ENCODE measurements at places on chromosomes 5 and 9.

DNA sequence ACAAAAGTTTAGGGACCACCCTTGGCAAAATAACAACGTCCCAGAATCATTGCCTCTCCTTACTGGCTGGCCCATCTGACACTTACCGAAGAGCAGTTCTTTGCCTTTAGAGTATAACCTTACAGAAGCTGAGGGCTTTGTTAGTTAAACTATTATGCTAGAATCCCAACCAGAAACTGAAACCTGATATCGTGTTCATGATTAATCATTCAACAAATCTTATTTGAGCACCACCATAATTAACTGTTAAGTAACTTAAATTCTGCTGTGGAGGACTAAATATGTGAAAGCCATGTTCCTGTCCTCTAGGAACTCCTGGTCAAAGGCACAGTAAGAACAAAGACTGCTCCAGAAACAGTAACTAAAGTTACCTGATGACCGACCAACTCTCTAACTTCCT lies 104.9 kb downstream of the ARL15 start:
- no peaks in the 10 kb centered on the region for H3K36me3 ChIP-seq
- no peaks in the 10 kb centered on the region for H3K27me3 ChIP-seq
- no peak for DNase-seq
- H3K4me1 ChIP-seq = no peaks in the 10 kb centered on the region

GRCh38 chr9:126361810-126362238 lies 35.2 kb downstream of the MVB12B start:
- no peaks in the 10 kb centered on the region for H3K4me1 ChIP-seq
- H3K4me3 ChIP-seq = no peak overlapping the region
- DNase-seq = no peak
- no peaks in the 10 kb centered on the region for H3K27me3 ChIP-seq

DNA sequence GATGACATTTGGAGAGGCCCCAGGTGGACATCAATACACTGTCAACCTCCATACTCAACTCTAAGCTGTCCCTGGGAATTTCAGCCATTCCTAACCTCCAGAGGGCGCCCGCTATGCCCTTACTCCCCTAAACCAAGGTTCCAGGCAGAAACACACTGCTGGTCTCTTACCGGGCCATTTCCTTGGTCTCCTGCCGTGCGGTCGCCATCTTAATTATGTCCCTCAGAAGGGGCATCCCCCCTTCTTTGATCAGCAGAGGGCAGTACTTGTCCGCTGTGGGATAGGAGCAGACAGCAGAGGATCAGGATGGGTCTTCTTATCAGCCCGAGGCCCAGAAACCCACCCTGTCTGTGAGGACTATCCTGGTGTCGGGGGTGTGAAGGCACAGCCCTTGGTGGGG lies 9.3 kb upstream of the ZDHHC12 start:
- peak; percentile 94 for DNase-seq
- H3K4me1 ChIP-seq = peaks cover 1% of the 10 kb centered on the region
- H3K4me3 ChIP-seq = no peak overlapping the region
- H3K27ac ChIP-seq = no peak overlapping the region

DNA sequence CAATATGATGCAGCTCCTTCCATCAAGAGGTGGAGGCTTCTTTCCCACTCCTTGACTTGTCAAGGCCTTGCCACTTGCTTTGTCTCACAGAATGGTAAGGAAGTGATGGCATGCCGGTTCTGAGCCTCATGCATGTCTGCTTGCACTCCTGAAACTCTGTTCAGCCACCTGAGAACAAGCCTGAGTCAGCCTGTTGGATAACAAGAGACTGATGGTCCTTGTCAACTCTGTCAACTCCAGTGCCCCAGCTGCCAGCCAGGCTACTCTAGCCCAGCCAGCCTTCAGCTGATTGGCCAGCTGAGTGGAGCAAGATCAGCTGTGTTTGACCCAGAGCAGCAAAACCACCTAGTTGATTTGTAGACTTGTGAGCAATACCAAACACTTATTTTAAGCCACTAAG lies 4.4 kb upstream of the TENT4A start:
- H3K27me3 ChIP-seq = no peaks in the 10 kb centered on the region
- H3K4me3 ChIP-seq = no peak overlapping the region
- H3K4me1 ChIP-seq = no peaks in the 10 kb centered on the region
- H3K36me3 ChIP-seq = no peaks in the 10 kb centered on the region
- no peak overlapping the region for H3K27ac ChIP-seq

- H3K4me1 ChIP-seq = no peaks in the 10 kb centered on the region
- peaks cover 3% of the 10 kb centered on the region for H3K36me3 ChIP-seq
- H3K27me3 ChIP-seq = no peaks in the 10 kb centered on the region
- no peak overlapping the region for H3K4me3 ChIP-seq
- no peak for DNase-seq
These were observed 989.6 kb upstream of the ARRDC3 start for GRCh38 chr5:92372766-92373165.

DNA sequence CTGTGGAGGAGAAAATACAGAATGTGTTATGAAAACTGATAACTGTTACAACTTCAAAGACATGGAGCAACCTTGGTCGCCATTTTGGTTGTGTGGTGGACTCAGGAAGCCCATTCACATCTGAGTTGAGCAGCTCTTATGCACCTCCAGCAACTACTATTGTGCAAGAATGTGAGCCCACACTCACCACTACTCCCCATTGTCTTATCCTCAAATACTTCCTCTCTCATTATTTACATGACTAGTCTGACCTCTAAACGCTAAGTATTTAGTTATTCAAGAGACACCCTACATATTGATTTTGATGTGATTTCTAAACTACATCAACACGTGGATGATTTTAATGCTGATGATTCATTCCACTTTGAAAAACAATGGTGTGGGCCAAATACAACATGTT lies 516.6 kb upstream of the CLINT1 start:
- no peaks in the 10 kb centered on the region for H3K4me1 ChIP-seq
- H3K27ac ChIP-seq = no peak overlapping the region
- DNase-seq = no peak
- no peaks in the 10 kb centered on the region for H3K27me3 ChIP-seq
- no peak overlapping the region for H3K4me3 ChIP-seq
- H3K36me3 ChIP-seq = no peaks in the 10 kb centered on the region

Data from iPS DF 6.9 (cell line).